ENCODE measurements at places on chromosomes 16 and 17. TPM values are rescaled to one million over a fixed set of nuclear protein-coding genes. Genes with fewer than 3 reads are reported as not detected.

The LHX1 gene
- total RNA-seq, result not detected

The LLGL1 gene
- total RNA-seq, result 11.4 TPM

GRCh38 chr17:58535431-58535830 lies 21.0 kb upstream of the MTMR4 start:
- H3K4me3 ChIP-seq, result no peak overlapping the region
- no peaks in the 10 kb centered on the region for H3K36me3 ChIP-seq
- no peak overlapping the region for H3K27ac ChIP-seq
- DNase-seq, result no peak

DNA sequence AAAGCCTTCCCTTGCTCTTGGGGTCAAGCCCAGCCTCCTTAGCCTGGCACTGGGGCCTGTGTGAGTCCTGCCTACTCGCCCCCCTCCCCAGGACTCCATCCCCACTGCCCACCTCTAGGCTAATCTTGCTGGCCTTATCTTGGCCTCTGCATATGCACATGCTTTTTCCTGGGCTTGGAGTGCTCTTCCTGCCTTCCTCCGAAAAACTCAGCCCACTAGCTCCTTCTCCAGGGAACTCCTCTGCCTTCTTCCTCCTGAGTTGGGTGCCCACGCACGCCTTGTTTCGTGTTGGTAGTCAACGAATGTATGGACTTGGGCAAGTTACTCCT lies 16.5 kb downstream of the TBX2 start:
- H3K36me3 ChIP-seq, result no peaks in the 10 kb centered on the region
- no peak overlapping the region for H3K27ac ChIP-seq
- no peak overlapping the region for H3K4me3 ChIP-seq

DNA sequence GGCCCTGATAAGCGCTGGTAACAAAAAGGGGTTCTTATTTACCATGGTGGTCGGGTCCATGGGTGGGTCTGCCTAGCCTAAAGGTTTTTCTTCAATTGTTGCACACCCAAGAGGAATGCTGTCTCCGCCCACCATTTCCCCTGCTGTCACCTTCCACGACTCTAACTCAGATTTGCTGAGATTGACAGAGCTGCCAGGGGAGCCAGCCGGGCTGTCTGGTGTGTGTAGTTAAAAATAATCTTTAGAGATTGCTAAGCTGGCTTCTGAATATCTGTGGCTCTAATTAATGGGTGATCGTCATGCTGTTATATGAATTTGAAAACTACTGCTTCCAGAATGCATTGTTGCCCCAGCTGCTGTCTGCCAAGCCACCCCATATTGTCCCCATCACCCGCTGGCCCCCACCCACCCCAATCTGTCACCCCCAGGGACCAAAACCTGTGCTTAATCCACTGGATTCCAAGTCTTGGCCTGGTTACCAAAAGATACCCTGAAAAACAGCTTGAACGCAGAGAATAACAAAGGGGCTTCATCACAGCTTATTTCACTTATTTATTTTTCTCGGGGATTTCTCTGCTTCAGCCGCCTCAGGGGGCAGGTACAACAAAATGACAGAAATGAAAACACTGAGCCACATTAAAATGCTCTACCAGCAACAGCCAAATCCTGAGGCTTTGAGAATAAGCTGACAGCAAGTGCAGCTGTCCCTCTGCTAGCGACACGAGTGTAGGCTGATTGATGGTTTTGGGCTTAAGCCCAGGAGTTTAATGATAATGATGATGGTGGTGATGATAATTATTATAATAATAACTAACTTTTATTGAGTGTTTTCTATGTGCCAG lies 46.1 kb upstream of the NLK start:
- no peak overlapping the region for H3K4me3 ChIP-seq
- H3K4me1 ChIP-seq, result no peaks in the 10 kb centered on the region
- H3K27ac ChIP-seq, result no peak overlapping the region

- H3K4me3 ChIP-seq, result no peak overlapping the region
Observed at GRCh38 chr16:52861614-52862022, 191.1 kb downstream of the CHD9NB start.

- H3K4me3 ChIP-seq, result no peak overlapping the region
- H3K27ac ChIP-seq, result no peak overlapping the region
- H3K36me3 ChIP-seq, result no peaks in the 10 kb centered on the region
- H3K27me3 ChIP-seq, result no peaks in the 10 kb centered on the region
Observed at GRCh38 chr17:596763-597644, 117.6 kb downstream of the VPS53 start.

DNA sequence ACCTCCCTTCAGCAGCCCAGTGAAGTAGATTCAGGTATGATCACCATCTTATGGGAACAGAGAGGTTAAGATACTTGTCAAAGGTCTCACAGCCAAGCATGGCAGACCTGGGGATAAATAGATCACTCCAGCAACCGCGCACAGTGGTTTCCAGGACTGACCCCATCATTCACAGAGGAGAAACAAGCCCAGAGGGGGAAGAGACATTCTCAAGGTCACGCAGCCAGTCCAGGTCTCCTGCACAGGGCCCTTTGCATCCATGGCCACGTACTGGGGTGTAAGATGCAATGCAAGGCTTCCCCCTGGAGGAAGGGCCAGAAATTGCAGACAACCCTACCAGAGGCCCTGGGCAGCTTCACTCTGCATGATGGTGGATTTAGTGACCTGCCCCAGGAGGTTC lies 19.9 kb downstream of the TLE7 start:
- DNase-seq, result peak; percentile 33
- no peak overlapping the region for H3K27ac ChIP-seq
- H3K36me3 ChIP-seq, result no peaks in the 10 kb centered on the region
- no peaks in the 10 kb centered on the region for H3K27me3 ChIP-seq

DNA sequence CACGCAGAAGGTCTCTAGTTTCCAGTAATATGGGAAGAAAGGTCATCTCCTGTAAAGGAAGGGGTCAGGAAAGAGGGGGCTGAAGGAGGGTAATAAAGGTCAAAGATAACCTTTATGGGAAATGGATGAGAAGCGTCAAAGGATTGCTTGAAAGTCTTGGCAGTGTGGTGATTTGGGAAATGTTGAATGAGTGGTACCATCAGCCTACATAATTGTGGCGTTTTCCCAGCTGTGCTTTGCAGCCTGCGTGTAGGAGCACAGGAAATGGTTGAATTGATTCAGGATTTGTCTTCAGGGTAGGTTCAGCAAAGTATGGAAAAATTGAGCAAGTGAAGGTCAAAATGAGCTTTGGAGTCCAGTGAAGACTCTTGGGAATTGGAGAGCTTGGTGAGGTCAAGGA lies 115.8 kb upstream of the NOL11 start:
- no peaks in the 10 kb centered on the region for H3K27me3 ChIP-seq
- H3K4me1 ChIP-seq, result peaks cover 33% of the 10 kb centered on the region
- H3K27ac ChIP-seq, result no peak overlapping the region

- H3K27me3 ChIP-seq, result no peaks in the 10 kb centered on the region
- DNase-seq, result peak; percentile 80
- H3K36me3 ChIP-seq, result no peaks in the 10 kb centered on the region
- peak within 1 kb of the TSS; percentile 79 for H3K27ac ChIP-seq
Observed at GRCh38 chr16:4116325-4117249, at the start of gene ADCY9. Gene ADCY9 (minus strand): TSS chr16:4116442. CDS start chr16:4115442, 1,000 bp downstream.
